ENCODE measurements at places on chromosomes 5 and 9.

DNA sequence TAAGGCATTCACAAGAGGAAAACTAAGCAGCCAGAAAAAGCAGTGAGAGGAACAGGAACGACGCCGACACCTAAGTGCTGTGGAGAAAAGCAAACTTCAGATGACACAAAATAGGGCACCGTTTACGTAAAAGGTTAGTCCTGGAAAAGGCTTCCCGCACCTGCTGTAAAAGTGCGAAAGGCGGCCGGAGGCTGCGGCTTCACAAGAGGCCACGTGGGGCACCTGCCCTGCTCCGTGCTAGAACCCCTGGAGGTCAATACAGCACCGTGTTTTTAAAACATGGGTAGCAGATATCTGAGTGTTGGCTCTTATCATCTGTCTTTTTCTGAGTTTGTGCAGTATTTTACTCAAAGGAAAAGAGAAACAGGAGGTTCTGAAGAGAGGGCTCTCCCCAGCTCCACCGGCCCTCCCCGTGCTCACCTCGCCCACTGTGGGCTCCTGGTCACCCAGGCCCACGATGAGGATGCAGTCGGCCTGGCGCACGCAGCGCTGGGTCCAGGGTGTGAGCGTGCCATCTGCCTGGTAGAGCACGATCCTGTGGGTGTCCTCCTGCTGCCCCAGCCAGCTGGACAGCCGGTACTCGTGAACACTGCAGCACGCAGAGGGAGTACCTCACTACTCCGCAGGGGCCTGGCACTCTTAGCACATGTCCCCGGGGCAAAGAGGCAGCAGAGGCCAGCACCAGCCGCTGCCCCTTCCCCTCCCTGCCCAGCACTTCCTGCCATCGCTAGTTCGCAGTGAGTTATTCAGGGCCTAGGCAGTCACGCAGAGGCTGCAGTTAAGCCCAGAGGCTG lies 21.0 kb upstream of the NSMF start:
- no peak for DNase-seq

DNA sequence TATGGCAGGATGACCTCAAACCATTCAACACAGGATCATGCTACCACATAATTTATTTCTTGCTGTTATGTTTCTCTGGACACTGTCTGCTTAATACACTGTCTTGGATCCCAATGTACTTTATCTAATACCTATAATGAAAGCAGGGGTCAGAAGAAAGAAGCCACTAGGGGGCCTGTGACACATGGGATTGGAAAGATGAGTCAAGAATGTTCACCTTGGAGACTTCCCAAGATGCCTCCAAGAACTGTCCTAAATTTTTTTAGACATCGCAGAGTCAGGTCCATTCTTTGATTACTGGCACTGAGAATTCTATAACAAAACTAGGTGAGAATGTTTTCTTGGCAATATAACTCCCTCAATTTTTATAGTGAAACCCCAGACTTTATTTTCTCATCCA lies 305.8 kb upstream of the SMARCA2 start:
- DNase-seq = no peak

- no peak for DNase-seq
Observed at GRCh38 chr5:178236679-178237078, 4.1 kb upstream of the PHYKPL start.

DNA sequence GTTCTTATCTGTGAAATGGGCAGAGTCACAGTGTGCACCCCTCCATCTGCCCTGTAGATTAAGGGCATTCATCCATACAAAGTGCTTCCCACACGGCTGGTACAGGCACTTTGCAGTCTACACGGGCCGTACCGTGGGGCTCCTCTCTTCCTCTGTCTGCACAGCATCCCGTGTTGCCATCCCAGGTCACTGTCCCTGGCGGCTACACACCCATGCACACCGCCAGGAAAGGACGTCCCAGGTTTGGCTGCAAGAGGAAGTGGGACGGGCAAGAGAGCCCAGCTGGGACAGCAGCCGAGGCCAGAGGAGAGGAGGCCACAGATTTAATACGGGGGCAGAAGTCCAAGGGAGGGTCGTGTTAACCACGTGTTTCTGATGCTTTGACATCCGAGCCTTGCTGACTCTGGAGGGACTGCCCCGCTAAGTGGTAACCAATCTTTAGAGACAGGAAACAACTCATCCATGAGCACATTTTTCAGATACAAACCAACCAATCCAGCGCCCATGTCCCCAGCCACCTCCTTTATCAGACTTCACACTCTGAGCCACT lies 120.0 kb downstream of the ZNF354C start:
- DNase-seq = no peak

- DNase-seq = no peak
Observed at GRCh38 chr5:170591054-170591453, 87.2 kb downstream of the KCNIP1 start.

GRCh38 chr5:150175536-150175935 lies 9.0 kb downstream of the CDX1 start:
- no peak for DNase-seq

- no peak for DNase-seq
Observed at GRCh38 chr9:69179037-69179436, 5.0 kb downstream of the TJP2 start.

DNA sequence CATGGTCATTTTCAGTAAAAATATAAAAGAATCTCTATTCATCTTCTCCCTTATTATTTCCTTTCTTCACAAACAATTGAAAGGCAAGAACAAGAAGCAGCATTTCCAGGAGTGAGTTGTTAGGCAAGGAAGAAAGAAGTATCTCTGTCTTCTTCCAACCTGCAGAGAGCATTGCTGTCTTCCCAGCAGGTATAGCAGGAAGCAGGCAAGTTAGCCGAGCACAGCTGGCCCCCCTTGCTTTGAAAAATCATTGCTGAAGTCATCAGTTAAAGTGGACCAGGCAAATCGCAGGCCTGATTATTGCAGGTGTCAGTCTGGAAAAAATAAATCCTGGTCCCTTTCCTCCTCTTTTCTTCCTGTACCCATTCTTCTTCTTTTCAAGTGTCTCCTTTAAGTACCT lies 353.1 kb upstream of the BRINP1 start:
- no peak for DNase-seq

DNA sequence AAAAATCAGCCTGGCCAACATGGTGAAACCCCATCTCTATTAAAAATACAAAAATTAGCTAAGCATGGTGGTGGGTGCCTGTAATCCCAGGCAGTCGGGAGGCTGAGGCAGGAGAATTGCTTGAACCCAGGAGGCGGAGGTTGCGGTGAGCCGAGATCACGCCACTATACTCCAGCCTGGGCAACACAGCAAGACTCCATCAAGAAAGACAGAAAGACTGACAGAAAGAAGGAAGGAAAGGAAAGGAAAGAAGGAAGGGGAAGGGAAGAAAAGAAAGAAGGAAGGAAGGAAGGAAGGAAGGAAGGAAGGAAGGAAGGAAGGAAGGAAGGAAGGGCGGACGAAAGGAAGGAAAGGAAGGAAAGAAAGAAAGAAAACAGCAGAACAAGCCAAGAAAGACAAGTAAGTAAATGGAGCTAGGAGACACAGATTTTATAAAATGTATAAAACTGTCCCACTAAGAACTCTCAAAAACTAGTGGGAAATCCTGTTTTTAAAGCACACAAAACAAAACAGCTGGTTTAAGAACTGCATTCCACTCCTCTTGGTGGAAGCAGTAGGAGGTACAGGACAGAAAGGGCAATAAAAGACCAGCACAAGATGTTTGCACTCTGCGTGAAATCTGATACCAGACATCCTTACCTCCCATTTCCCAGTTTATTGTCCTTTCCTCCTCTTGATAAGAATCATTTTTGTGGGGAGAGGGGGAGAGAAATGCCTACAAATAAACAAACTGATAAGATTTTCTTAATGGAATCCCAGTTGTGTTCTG lies 46.7 kb downstream of the MYO10 start:
- DNase-seq = no peak

DNA sequence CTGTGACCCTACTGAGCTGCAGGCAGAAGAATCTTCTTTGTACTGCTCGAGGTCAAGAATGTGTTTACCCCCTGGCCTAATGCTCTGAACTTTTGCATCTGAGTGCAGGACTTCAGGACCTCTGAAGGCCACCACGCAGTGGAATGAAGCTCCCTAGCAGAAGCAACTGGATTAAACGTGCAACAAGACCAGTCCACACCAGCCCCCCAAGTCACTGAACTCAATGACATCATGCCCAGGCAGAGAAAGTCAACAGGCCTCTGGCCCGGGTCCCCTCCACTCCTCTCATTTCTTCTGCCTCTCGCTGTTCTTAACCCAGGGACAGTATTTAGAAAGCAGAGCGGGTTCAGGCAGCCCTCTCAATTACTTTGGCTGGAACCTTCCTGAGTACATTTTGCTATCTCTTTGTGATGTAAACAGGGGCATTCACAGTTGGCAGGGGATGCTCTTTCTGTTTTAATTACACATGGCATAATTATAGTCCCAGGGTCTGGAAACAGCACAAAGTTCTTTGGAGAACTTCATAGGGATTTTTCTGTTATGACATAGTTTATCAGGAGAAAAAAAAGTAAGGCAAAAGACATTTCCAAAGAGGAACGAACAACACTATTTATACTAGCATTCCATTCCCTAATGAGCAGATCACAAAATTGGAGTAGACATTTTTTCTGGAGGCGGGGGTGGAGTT lies 108.2 kb upstream of the SPATA31D4 start:
- no peak for DNase-seq

GRCh38 chr5:150584556-150585335 lies 55.7 kb upstream of the SYNPO start:
- DNase-seq = no peak

GRCh38 chr9:19200229-19200628 lies 30.3 kb upstream of the DENND4C start:
- DNase-seq = no peak

DNA sequence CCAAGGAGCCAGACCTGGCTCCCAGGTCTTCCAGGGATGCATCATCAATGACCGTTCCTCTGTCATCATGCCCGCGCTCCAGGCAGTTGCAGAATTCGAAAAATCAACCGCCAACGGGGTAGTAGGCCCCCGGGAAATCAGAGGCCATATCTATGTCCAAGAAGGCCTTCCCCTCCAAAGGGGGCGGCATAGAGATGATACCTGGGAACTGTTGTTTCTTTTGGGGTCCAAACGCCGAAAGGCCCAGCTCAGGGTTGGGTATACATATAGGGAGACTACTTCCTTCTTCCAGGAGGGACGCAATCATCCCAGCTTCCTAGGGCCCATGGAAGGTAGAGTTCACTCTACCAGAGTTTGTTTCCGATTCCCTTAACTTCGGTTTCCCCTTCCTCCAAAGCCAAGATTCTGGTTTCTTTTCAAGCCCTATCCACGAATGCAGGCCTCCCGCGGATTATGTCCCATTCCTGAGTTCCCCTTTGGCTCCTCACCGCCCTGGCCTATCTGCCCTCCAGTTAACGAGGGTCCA lies 754 bp downstream of the DCAF12 start:
- DNase-seq = no peak

DNA sequence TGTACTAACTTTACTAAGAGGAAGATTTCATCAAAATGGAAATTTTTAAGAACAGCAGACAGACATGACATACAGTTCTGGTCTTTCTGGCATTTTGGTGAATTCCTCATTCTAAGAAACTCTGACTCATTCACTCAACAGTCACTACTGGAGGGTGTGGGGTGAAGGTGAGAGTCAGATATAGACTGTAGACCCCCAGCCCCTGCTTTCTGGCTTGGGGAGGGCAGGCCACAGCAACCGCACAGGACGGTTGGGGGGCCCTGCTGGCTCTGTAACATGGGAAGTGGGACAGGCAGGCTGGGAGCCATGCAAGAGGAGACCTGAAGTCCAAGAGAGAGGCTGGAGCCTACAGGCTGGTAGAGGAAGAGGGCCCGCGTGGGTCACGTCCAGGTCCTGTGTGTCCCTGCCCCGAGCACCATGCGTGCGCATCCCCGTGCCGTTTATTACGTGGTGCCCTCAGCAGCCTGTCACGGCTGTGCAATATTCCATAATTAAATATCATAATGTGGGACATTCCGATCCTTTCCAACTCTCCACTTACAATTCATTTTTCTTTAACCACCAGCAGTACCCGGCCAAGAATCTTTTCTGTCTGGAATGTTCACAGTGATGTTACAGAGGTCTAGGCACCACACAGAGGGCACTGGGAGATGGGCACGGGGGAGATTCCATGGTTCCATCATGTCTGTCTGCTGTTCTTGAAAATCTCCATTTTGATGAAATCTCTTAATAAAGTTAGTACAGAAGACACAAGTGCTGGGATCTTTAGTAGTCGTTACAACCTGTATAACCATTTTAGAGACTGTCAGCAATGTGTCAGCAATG lies 75.5 kb downstream of the SEMA4D start:
- peak; percentile 4 for DNase-seq

- no peak for DNase-seq
Observed at GRCh38 chr9:134318941-134319305, 7.3 kb upstream of the RXRA start.

DNA sequence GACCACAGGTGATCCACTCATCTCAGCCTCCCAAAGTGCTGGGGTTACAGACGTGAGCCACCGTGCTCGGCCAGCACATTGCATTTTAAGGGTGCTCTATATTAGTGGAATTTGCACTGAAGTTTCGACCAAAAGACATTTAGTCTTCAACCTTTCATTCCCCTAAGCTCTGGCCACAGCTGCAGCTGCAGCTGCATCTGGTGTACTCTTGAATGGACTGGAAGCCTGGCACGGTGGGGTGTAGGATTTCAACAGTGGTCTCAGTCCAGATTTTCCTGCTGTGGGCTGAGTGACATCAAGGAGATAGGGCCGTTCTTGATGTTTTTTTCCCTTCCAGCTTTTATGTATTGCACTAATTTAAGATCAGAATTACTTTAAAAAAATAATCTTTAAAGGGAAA lies 255.2 kb downstream of the PDZD2 start:
- no peak for DNase-seq

GRCh38 chr5:110590187-110590586 lies 136.3 kb downstream of the TMEM232 start:
- peak; percentile 2 for DNase-seq

GRCh38 chr5:139150367-139150999 lies 47.7 kb downstream of the SIL1 start:
- no peak for DNase-seq

DNA sequence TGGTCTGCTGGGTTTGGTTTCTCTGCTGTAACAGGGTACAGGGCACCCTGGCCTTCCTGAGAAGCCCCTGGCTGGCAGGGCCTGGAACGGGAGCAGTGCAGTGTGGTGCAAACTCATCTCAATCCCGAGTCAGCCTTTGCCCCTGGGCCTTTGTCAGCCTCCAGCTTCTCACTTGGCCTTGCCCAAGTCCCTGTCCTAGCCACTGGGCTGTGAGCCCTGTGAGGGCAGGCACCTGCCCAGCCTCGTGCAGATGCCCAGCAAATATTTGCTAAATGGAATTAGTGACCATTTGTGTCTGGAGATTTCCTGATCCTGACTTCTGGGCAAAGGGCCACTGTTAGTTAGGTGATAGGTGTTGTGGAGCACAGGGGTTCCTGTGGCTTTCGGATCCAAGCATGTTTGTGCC lies 13.0 kb downstream of the RGS3 start:
- no peak for DNase-seq

GRCh38 chr9:25964239-25964638 lies 286.0 kb upstream of the TUSC1 start:
- peak; percentile 55 for DNase-seq

DNA sequence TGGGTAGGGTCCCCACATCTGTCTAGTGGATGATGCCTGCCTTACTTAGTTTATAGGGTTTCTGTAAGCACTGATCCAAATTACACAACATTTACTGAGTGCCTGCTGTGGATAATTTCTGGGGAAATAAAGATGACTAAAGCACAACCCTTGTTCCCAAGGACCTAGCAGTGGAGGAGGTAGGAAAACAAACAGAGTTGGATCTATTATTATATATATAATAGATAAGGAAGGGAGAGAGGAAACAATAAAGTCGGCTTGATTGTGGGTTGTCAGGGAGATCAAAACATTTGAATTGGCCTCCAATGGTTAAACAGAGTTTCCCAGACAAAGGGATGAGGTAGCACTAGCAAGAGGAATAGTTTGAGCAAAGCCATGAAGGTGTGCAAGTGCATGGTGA lies 14.0 kb downstream of the IL33 start:
- no peak for DNase-seq

GRCh38 chr5:83374547-83374946 lies 97.0 kb upstream of the VCAN start:
- DNase-seq = peak; percentile 51
